Right cardiac atrium (tissue), 5 donors: ENCODE measurements at places on chromosomes 1 and 21. TPM values are rescaled to one million over a fixed set of nuclear protein-coding genes. Genes with fewer than 3 reads are reported as not detected.

Gene AMY1B
- total RNA-seq: not detected

Gene GBP6
- total RNA-seq: 0.14 TPM

Gene ESRRG
- 50.4 TPM for total RNA-seq

Gene NR1I3
- total RNA-seq: not detected

Gene OSCP1
- total RNA-seq: 8.6 TPM

Gene CHI3L1
- 1.1 TPM for total RNA-seq
